Fibroblast of skin of abdomen (primary cell): ENCODE measurements at places on chromosomes 5 and 9.

DNA sequence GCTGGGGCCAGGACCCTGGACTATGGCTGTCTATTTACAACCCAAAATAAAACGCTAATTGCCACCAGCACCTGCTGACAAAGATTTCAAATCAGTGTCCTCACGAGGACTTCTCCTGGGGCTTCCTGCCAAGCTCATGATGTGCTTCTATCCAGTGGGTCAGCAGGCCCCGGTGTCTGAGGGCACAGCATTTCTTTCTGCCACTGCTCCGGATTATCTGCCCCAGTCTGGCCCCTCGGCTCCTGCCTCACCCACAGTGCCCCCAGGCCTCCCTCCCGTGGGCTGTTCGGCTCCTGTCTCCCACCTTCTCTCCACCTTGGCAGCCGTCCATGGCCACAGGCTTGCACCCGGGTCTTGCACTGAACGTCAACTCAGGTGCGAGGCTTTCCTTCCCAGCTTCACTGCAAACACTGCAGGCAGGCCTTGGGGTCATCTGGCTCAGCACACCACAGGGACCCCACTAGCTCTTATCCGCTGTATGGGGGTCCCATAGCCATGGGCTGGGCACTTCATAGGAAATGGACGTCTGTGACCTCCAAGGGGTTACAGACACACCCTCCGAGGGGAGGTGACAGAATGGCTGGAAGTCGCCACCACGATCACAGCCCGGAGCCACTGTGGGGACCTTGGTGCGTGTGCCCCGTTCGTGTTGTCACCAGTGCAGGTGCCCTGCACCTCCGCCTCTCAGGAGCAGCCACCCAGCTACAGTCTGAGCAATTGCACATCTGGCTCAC is 43.8 kb upstream of the FCN1 start:
- DNase-seq: no peak

GRCh38 chr5:43149231-43149630 is 28.5 kb downstream of the ZNF131 start:
- DNase-seq: no peak

- DNase-seq: no peak
Measured at GRCh38 chr5:96973532-96974401, 37.9 kb downstream of the LNPEP start.

DNA sequence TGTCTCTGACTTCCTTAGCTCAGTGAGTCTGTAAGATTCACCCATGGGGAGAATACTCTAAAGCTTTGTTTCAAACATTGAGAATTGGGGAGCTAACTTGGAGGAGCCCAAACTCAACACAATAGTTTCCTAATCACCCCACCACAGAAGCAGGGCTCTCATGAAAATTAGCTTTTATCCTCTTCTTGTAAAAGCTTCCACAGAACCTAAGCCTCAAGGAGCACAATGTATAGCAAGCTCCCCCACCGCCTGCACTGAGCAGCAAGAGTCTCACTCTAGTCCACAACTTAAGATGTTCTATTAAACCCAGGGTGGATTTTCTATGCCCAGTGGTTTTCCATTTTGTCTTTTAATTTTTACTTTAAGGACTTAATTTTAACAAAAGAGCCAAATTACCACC is 48.9 kb upstream of the GRHPR start:
- DNase-seq: no peak

DNA sequence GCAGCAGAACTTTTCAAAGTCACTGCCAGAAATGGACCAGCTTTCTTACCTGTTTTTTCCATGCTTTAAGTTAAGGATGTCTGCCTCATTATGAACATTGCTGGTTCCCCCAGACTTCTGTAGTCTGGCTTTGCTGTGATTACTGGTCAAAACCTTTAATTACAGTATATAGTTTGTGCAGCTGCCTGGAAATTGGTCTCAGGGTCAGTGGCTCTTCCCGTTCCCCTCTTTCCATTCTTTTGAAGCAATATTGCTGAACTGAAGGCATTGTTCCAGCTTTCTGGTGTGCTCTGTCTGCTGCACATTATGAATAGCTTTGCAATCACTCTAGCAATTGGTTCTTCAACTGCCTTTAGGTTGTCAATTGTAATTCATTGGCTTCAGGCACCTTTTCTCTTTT is 206.5 kb downstream of the ARL15 start:
- DNase-seq: no peak

DNA sequence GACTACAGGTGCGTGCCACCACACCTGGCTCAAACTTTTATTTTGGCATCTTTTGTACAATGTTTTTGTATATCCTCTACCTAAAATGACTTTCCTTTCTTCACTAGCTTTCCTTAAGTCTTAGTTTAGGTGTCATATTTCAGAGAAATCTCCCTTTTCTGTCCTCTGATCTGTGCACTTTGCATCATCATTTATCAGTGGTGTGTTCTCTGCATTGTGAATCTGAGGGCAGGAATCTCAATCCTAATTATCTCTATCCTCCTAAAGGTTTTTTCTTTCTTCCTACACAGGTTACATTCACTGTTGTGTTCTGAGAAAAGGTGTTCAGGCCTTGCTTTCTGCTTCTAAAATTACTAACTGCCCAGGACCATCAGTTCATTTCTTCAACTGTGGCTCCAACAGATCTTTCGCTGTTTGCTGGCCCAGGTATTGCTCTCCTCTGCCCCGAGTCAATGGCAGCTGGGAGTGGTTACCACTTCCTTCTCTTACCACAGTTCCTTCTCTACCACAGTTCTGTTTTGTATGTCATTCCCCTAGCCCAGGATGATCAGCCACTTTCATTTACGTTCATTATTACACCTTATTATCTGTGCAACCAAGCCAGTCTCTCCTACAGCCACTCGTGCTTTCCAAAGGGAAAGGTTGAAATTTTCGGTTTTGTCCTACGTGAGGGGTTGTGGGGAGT is 14.0 kb downstream of the TGFBR1 start:
- DNase-seq: no peak

GRCh38 chr5:96412868-96413449 is 20.1 kb downstream of the PCSK1 start:
- DNase-seq: no peak

GRCh38 chr5:32018476-32019436 is 155.4 kb downstream of the GOLPH3 start:
- DNase-seq: no peak

DNA sequence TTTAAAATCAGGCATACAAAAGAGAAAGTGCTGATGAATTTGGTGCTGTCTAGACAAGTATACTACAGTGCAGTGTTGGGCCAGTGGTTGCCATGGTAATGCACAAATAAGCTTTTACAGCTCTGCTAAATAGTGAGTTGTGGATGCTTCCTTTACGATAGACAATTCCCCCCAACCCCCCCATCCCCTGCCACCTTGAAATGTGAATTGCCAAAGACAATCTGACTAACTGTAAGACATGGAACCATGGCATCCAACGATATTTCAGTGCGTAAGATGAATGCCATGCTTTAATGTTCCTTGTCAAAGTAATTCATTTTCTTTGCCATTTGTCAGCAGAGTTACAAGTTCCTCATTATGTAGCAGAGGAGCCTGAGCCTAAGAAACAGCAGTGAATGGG is 91.5 kb upstream of the NREP start:
- no peak for DNase-seq

- DNase-seq: peak; percentile 55
Measured at GRCh38 chr5:133635051-133635450, 22.7 kb upstream of the FSTL4 start.

- no peak for DNase-seq
Measured at GRCh38 chr5:38832810-38833209, 13.0 kb upstream of the OSMR start.

DNA sequence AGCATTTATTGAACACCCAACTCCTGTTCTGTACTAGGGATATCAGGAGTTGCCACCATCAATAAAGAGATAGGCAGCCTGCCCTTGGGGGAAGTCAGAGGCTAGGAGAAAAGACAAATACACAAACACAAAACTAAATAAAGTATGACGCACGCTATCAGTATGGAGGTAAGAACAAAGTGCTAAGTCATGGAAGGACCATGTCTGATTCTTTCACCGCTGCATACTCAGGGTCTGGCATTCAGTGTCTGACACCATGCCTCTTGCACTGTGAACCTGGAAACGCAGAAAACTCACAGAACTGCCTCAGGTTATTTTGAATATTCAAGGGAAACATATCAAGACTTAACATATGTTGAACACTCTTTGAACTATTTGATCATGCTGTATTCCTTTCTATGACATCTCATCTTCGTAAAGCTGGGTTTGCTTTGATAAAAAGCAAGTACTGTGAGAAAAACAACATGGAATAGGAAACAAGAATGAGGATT is 65.3 kb downstream of the ADAMTSL1 start:
- no peak for DNase-seq

- DNase-seq: no peak
Measured at GRCh38 chr5:111122398-111122797, 30.2 kb downstream of the WDR36 start.

DNA sequence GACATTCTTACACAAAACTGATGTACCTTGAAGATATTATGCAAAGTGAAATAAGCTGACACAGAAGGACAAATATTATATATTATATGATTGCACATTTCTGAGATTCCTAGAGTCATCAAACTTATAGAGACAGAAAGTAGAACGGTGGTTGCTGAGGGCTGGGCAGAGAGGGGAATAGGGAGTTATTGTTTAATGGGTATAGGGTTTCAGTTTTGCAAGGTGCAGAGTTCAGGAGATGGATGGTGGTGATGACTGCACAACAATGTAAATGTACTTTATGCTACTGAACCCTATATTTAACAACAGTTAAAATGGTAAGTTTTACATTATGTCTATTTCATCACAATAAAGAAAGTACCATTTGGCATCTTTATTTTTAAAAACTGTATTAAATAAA is 315.8 kb upstream of the POU5F2 start:
- DNase-seq: no peak

DNA sequence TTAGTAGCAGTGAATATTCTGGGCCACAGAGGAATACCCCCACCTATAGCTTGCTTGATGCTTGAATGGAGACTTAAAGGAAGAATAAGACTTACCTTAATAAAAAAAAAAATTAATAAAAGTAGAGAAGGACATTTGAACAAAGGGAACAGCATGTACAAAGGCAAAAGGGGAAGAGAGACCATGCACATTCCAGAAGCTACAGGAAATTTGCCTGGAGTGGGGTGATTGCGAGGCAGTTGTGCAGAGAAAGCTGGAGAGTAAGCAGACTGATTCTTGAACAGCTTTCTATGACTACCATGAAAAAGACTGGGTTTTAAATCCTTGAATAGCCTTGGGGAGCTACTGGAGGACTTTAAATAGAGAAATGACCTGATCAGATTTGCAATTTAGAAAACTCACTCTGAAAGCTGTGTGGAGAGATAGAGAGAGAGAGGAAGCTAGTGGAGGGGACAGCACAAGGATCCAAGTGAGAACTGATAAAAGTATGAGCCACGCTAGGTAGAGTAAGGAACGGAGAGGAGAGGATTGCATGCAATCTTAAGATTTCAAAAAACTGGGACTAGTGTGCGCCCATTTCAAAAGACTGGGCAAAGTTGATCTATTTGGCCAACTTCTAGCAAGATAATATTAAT is 12.5 kb upstream of the SSBP2 start:
- no peak for DNase-seq

DNA sequence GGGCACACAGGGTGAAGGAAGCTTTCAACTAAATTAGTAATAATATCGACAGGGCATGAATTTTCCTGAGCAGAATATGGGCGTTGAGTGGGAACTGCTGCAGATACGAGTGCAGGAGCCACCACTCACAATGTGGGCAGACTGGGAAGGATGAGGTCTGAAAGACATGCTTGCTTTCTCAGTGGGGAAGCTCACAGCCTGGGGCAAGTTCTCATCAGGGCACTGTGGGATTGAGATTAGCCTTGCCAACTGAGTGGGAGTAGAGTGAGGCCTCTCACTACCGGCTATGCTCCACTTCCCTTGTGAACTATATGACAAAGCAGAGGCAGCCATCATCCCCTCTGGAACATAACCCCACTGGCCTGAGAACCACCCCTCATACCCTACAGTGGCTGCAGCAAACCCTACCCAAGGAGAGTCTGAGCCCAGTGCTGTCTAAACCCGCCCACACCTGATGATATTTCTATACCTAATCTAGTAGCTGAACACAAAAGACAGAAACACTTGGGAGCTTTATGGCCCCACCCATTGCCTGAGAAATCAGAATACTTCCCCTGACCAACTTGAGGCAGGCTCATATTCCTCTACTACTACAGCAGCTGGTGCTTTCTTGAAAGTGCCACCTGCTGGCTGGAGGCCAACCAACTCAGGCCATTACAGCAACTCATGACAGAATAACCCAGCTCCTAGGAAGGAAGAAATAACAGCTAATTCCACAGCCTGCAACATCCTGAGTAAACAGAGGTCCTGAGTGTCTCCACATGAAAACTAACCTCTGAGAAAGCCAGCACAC is 173.7 kb upstream of the SPEF2 start:
- no peak for DNase-seq

GRCh38 chr5:89930591-89931392 is 478.8 kb downstream of the CETN3 start:
- peak; percentile 80 for DNase-seq

DNA sequence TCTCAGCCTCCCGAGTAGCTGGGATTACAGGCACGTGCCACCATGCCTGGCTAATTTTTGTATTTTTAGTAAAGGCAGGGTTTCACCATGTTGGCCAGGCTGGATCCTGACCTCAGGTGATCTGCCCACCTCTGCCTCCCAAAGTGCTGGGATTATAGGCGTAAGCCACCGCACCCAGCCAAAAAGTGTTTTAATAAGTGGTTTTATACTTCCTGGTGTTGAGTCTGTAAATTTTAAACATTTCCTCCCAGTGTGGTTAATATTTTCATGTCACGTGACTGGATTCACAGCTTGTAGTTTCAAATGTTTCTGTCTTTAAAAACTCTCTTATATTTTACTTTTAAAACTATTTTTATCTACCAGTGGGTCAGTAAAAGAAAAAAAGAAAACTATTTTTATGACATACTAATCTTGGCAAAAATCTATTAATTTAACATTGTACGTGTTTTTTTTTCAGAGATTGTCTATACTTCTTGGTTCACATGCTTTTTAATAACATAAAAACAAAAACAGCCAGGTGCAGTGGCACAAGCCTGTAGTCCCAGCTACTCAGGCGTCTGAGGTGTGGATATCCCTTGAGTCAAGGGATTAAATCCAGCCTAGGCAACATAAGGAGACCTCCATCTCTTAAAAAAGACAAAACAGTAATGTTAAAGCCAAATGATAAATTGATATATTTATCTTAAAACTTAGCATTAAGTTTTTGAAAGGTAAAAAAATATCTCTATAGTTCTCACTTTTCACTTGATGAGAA is 117.1 kb downstream of the DMXL1 start:
- DNase-seq: no peak

- no peak for DNase-seq
Measured at GRCh38 chr5:175864296-175864695, 7.1 kb upstream of the CPLX2 start.

GRCh38 chr5:111582993-111583601 is 70.8 kb upstream of the STARD4 start:
- peak; percentile 97 for DNase-seq

GRCh38 chr5:135262364-135262763 is 136.7 kb downstream of the MACROH2A1 start:
- no peak for DNase-seq

DNA sequence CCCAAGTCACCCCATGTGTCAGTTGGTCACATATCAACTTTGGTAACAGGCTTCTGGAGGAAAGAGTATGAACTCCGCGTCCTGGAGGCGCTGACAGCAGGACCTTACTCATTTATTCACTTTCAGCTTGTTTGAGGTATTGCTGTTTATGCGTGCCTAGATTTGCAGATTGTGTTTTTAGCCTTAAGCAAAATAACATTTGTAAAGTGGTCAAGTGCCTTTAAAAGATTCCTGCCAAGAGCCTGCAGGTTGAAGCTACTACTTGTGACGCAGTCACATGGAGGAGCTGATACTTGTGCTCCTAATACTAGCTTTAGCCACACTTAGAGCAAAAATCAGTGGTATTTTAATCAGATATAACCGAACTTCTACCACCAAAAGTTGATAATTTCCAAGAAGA is 351.3 kb downstream of the ADGRV1 start:
- no peak for DNase-seq
